ENCODE measurements at places on chromosomes 1 and 21.
A peak's percentile ranks its signal among the peaks of the same experiment; 100 is the strongest.

- DNase-seq, result no peak
These were observed 4.9 kb downstream of the PTPN7 start for GRCh38 chr1:202155478-202156021.

DNA sequence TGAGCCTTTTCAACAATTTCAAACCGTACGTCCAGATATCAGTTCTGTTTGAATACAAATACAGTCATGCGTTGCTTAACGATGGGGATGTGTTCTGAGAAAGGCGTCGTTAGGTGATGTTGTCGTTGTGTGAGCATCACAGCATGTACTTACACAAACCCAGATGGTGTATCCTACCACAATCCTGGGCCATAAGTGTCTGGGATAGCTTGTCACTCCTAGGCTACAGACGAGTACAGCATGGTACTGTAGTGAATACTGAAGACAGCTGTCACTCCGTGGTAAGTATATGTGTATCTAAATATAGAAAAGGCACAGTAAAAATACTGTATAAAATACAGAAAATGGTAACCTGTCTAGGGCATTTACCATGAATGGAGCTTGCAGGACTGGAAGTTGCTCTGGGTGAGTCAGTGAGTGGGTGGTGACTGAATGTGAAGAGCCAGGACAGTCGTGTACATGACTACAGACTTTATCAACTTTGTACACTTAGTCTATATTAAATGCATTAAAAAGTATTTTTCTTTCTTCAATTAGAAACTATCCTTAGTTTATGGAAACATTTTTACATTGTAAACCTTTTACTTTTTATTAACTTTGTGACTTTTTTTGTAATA, 10.5 kb upstream of the OR2W3 start:
- DNase-seq, result no peak

GRCh38 chr1:26690157-26690556, 5.7 kb upstream of the ARID1A start:
- DNase-seq, result no peak

GRCh38 chr1:17520041-17520440, 19.5 kb upstream of the ARHGEF10L start:
- no peak for DNase-seq

GRCh38 chr1:67642629-67643028, 42.4 kb upstream of the GADD45A start:
- DNase-seq, result peak; percentile 25

DNA sequence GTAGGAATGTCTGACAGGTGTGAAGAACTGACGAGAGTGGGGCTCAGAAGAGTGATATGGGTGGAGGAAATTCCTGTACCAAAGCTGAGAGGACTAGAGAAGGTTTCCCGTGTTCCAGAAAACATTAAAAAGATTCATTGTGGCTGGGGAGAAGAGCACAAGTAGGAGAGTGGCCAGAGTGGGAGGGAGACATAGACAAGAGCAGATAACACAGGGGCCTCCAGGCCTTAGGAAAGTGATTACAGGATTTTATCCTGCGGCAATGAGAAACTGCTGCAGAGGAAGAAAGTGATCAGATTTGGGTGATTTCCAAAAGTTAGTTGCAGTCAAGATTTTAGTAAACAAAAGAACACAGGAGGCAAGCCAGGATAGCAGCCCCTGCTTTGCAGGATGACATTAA, 7.9 kb downstream of the C8B start:
- no peak for DNase-seq

GRCh38 chr21:45383111-45383614, 21.8 kb upstream of the COL18A1 start:
- no peak for DNase-seq

DNA sequence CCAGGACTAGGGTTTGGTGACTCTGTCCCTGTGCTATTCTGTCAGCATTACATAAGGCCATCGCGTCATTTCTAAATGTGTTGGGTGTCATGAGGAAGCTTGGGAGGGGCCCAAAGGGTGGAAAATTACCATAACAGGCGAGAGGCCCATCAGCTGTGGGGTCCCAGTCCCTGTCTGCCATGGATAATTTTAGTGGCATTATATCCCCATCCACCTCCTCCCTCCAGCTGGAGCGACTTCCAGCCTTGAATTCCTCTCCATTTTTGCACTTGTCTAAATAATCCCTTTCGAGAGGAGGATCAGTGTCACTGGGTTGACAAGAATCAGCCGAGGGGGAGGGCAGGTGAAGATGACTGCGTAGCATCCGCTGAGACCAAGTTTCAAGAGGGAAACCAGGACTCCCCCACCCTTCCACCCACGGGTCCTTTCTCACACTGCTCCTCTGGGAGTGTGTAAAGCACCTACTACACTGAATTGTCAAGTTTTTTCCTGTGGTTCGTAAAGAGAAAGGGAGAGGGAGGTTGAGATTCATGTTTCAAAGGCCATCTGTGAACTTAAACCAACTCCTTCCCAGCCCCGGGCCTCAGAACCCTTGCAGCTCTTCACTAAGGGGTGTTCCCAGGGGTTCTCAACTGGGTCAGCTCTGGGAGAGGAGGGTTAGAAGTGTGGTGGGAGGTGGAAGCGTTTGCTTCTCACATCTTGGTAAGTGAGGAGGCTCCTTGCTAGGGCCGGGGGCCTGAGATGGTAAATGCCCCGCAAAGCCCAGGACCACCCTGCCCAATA, 29.2 kb downstream of the VASH2 start:
- no peak for DNase-seq

- peak; percentile 93 for DNase-seq
These were observed 27.1 kb downstream of the ZBTB17 start for GRCh38 chr1:15948595-15949452.

- no peak for DNase-seq
These were observed 196.9 kb upstream of the TMEM51 start for GRCh38 chr1:14956579-14957195.

DNA sequence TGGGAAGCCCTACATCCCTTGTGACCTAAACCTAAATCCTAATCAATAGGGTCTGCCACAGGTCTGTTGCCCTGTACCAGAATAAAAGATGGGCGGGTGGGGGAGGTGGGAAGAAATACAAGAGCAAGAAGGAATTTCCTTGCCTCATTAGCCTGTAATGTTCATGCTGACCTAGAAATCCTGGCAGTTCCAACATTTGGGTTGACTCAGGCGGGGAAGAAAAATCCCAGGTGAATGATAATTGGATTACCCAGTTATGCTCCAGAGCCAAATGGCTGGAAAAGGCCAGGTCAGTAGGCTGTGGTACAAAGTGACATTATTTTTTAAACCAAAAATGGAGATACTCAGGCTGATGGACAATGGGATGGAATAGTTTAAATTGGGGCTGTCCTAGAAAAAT, 27.3 kb upstream of the A3GALT2 start:
- DNase-seq, result no peak

DNA sequence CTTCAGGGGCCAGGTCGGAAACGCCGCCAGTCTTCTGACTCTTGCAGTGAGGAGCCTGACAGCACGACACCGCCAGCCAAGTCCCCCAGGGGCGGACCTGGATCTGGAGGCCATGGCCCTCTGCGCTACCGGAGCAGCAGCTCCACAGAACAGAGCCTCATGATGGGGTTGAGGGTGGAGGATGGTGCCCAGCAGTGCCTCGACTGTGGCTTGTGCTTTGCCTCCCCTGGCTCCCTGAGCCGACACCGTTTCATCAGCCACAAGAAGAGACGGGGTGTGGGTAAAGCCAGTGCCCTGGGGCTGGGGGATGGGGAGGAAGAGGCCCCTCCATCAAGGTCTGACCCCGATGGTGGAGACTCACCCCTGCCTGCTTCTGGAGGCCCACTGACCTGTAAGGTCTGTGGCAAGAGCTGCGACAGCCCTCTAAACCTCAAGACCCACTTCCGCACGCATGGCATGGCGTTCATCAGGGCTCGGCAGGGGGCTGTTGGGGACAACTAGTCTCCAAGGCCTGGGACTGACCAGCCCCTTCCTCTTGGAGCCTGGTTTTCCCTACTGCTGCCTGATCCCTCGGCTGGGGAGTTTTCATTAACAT, 8.7 kb downstream of the ZNF687 start:
- no peak for DNase-seq

DNA sequence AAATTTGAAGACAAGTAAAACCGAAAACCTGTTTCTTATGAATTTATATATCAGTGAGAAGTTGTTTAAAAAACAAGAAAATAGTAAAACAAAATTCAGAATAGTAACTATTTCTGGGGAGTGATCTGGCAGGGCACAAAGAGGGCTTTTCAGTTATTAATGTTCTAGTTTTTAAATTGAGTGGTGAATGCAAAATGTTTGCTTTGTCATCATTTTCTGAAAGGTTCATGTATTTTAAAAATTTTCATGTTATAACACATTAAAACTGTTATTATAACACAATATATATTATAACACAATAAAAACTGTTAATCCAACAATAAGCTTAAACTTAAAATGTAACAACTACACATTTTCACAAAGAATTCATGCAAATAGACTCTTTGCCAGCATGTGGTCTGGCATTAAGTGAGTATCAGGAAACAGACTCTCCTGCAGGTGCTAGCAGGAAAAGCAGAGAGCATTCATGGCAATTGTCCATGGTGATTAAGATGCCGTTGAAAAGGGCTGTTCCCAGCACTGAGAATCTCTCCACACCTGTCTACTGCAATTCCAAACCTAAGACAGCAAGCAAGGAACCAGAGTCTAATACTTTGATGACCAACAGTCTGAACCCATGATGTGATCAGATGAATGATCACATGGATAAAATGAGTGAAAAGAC, 204.9 kb downstream of the TBX15 start:
- no peak for DNase-seq

- DNase-seq, result no peak
These were observed 221.8 kb downstream of the TTLL7 start for GRCh38 chr1:83776913-83777757.

DNA sequence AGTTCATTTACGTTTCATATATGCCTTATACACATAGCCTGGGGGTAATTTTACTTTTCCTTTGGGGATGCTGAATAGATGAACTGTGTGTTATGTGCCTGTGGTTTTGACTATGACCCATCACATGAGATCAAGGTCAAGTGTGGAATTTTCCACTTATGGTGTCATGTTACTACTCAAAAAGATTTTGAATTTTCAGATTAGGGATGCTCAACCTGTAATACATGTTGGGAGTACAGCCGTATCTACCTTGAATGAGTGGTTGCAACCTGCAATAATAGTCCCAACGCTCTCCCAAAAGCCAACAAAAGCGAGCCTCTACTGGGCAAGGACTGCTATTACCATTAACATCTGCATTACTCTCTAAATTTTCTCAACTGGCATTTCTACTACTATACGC, 68.5 kb upstream of the SDC3 start:
- DNase-seq, result peak; percentile 60

DNA sequence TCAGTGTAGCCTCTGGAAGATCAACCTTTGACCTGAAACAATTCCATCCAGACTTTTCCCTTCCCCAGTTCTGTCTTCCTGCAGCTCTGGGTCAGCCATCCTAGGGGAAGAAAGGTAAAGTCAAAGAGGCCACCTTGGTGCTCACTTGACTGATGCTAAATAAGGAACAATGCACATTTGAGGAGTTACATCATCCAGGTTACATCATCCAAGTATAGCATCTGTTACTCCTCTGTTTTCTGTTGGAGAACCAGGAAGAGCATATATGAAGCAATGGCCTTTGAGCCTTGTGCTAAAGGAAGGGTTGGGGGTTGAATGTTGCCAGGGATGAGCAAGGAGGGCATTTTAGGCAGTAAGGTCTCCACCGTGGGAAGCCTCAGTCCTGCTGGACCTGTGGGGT, 3.1 kb upstream of the DSCAM start:
- DNase-seq, result no peak

GRCh38 chr1:210841926-210842625, 291.9 kb downstream of the KCNH1 start:
- DNase-seq, result no peak

- peak; percentile 23 for DNase-seq
These were observed 600.8 kb upstream of the CXADR start for GRCh38 chr21:16912075-16912474.

DNA sequence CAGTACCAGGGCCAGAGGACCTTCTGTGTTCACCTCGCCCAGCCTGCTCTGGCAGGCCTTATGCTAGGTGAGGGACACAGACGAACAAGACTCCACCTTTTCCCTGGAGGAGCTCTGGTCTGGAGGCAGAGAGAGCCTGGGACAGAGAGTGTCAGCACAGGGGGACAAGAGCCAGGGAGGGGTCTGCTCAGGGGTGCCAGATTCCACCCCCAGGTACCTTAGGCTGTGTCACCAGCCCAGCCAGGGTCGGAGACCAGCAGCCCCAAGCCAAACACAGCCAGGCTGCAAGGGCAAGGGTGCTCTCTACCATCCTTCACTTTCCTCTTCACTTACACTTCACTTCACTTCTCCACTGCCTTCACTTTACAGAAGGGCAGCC, 4.3 kb upstream of the LRP8 start:
- DNase-seq, result no peak

- no peak for DNase-seq
These were observed 30.6 kb downstream of the MPZL1 start for GRCh38 chr1:167752219-167752985.

- peak; percentile 39 for DNase-seq
These were observed 5.1 kb upstream of the FYB2 start for GRCh38 chr1:56824271-56824670.

GRCh38 chr1:247102381-247102780, 1.8 kb downstream of the ZNF669 start:
- DNase-seq, result peak; percentile 7

DNA sequence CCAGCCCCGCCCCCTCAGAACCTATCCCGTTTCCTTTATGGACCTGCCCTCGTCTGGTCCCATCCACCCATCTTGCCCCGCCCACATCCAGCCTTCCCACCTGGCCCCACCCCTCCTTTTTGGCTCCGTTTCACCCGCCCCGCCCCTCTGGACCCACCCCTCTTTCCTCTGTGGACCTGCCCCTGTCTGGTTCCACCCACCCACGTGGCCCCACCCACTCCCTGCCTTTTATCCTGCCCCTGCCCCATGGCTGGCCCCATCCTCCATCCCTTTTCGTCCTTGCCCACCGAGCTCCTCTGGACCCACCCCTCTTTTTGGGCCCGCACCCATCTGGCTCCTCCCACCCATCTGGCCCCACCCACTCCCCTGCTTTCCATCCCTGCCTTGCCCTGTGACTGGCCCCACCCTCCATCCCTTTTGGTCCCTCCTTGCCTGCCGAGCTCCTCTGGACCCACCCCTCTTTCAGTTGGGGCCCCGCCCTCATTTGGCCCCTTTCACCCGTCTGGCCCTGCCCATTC, 177.3 kb downstream of the CAMTA1 start:
- no peak for DNase-seq

DNA sequence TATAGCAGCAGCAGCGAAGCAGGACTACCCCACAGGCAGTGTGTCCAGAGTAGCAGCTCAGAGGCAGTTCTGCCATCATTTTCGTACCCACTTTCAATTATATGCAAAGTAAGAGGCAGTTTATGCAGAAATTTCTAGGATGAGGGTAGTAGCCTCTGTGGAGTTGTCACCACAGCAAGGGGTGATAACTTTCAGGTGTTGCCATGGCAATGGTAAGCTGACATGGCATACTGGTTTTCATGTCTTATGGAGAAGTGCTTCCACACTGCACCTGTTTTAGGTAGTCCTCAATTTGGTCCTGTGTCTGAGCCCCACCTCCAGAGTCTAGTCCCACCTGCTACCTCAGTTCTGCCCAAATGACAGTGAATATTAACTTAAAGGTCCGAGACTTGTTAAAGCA, 133.3 kb upstream of the SYT6 start:
- DNase-seq, result no peak

- DNase-seq, result no peak
These were observed 29.8 kb downstream of the PADI6 start for GRCh38 chr1:17401841-17402240.

All from fibroblast of skin of scalp (primary cell).